Spinal cord (tissue), 10 donors: ENCODE measurements at places on chromosomes 11 and 22. TPM values are rescaled to one million over a fixed set of nuclear protein-coding genes. Genes with fewer than 3 reads are reported as not detected.

DNA sequence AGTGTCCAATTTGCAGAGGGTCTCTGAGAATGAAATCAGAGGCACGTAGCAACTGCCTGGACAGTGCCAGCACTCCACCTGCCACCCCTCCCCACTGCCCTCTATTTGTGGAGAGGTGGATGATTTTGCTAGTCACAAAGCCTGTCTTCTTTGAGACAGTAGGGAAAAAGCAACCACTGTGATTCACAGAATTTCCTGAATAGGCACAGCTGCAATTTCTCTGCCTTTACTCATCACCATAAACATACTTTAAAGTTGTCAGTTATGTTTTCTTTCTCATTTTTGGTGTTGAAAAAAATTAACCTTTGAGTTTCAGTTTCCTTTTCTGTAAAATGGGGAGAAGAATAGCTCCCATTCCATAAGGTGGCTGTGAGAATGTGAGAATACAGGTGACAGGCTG is 134.3 kb downstream of the TEAD1 start:
- DNase-seq, result no peak

- DNase-seq, result no peak
Measured at GRCh38 chr22:36166518-36167220, 6.1 kb upstream of the APOL3 start.

GRCh38 chr11:48103621-48104567 is 112.7 kb upstream of the OR4B1 start:
- DNase-seq, result no peak

Gene SLC22A12
- not detected for total RNA-seq

Gene NPAS4
- 1.8 TPM for total RNA-seq

DNA sequence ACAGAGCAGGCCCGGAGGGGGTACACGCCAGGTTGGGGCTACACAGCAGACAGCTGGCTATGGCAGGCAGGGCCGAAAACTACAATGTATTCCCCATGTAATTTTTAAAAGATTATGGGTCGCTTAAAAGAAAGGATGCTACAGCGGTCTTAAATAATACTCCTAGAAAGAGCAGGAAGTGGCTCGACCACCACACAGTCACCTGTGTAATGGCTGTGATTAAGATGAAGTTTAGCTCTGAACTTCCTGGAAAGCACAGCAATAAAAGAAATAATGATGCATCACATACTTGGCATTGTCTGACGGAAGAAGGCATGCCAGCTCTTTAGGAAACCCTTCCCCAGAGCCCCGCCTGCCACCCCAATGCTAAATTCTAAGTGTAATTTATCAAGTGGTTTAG is 32.6 kb downstream of the WNT11 start:
- DNase-seq, result no peak

DNA sequence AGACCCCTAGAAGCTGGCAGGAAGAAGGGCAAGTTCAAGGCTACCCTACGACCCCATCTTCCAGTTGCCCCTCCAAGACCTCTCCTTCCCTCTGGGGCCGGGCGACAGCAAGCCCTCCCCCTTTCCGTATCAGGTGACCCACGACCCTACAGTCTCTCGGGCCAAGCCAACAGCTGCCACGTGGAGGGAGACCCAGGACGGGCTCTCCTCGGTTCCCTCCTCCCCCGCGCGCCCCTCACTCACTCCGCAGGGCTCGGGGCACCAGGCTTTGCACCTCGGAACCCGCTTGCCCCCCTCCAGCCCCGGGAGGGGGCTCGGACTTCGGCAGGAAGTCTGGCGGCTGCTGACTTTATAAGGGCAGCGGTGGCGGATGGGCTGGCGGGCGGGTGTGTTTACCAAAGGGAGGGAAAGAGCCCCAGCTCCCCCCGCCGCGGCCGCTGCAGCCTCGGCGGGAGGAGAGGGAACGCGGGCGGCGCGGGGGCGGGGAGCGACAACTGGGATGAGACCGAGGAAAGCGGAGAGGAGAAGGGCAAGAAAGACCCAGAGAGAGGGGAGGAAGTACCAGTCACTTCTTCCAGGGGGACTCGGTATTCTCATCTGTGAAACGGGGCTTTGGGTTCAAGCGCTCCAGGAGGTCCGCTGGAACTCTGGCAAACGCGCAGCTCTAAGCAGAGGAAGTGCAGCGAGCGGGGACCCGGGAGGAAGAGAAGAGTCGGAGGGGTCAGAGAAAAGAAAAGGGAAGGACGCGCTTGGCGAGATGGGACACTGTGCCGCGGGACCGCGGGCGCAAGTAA is 767 bp downstream of the SLC43A1 start:
- no peak for DNase-seq

DNA sequence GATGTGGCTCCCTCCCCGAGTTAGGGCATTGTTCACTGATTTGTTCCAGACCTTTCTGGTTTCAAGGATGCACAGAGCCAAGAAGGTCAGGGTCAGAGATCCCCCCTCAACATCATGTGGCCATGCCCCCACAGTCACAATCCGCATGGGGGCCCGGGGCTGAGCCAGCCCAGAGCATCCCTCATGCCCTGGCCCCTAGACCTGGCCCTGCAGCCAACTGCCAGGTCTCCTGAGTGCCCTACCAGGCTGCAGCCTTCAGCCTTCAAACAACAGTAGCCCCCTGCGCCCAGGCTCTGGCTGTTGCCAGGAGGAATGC is 142.4 kb downstream of the CRYBB2 start:
- DNase-seq, result no peak

Gene GGT1
- 4.4 TPM for total RNA-seq

DNA sequence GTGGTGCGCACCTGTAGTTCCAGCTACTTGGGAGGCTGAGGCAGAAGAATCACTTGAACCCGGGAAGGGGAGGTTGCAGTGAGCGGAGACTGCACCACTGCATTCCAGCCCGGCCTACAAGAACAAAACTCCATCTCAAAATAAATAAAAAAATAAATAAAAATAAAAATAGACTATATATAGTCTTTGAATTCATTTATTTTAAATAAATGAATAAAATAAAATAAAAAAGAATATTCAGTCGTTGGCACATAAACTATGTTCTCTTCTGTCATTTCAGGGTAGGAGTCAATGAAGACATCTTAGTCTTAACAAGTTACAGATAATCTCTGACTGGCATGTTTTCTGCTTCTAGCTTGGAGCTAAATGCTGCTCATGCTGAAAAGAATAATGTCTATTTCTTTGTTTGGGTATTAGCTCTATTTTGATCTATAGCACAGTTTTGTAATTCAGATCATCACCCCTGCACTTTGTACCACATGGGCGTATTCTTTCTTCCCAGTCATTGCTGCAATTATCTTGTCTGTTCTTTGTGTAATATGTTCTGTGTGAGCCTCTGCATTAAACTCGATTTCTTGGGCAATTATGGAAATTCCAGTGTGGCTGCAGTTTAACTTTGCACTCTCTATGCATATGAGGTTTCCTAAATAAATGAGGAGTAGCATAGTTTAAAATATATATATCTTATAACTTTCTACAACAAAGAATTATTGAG is 1.4 kb upstream of the MS4A14 start:
- peak; percentile 25 for DNase-seq

Gene SAA1
- total RNA-seq, result not detected

GRCh38 chr11:130159657-130160497 is at the start of gene ST14:
TSS of gene ST14 (plus strand) at chr11:130159782. CDS start at chr11:130159980, 198 bp downstream.
- no peak for DNase-seq

Gene POTEH
- not detected for total RNA-seq

DNA sequence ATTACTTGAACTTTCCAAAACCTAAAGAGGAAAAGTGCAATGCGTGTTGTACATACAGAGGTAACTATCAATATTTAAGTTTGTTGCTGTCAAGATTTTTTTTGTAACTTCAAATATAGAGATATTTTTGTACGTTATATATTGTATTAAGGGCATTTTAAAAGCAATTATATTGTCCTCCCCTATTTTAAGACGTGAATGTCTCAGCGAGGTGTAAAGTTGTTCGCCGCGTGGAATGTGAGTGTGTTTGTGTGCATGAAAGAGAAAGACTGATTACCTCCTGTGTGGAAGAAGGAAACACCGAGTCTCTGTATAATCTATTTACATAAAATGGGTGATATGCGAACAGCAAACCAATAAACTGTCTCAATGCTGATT is 2.1 kb downstream of the ADM start:
- DNase-seq, result no peak

Gene TNNT3
- 4.0 TPM for total RNA-seq

GRCh38 chr11:127218275-127218608 is 217.7 kb upstream of the KIRREL3 start:
- no peak for DNase-seq

Gene CPT1B
- total RNA-seq, result 8.2 TPM

DNA sequence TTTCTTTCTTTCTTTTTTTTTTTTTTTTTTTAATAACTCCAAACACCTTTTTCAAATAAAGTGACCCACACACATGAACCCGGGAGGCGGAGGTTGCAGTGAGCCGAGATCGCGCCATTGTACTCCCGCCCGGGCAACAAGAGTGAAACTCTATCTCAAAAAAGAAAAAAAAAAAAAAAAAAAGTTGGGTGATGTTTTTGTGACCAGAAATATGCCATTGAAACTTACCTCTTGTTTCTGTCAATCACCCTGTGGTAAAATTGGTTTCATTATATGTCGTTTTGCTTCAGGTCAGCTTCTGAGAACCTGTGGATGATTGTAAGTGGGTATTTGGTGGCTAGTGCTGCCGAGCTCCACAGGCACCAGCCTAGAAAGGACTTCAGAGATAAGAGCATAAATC is 238.8 kb downstream of the TBC1D22A start:
- no peak for DNase-seq

DNA sequence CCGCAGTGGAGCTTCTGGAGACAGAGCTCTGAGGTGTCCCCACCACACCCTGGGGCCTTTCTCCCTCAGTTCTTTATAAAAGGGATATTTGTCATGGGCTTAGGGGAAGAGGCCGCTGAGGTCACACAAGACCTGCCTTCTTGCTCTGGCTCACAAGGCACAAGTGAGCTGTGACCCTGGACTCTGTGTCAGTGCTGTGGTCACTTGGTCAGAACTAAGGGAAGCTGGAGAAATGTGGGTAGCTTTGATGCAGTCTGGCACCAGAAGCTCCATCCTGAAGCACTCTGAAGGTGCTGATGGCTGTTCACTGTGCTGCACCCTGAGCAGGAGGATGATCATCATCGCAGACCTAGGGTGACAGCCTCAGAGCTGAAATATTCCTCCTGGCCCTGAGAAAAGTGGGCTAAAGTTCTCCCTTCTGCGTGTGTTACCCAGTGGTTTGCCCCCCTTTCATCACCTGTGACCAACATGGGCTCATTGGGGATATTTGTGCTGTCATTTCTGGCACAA is 28.1 kb upstream of the VPREB1 start:
- no peak for DNase-seq

Gene MUC2
- total RNA-seq, result not detected

DNA sequence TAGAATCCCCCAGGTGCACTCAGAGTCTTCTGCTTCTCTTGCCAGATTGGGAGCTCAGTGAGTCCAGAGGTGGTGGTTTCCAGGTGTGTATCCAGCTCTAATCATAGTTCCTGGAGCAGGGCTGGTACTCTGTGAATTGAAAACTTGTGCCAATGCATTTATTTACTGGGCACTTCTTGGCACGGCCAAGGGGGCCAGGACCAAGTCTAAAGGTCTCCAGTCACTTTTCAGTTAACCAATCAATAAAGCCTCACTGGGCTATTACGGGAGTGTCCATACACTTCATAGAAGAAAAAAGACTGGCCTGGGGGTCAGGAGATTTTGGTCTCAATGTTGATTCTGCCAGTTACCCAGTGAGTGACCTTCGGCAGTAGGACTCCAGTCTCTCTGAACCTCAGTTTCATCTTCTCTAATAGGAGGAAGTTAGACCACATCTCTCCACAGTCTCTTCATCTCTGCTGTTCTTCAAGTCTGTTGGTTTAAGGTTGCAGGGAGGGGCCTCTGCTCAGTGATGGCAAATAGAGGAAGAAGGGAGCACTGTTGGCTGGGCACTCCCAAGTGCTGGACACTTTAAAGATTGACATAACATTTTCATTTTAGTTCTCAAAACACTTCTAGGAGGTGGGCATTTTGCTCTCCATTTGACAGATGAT is 188.5 kb upstream of the E2F8 start:
- no peak for DNase-seq

DNA sequence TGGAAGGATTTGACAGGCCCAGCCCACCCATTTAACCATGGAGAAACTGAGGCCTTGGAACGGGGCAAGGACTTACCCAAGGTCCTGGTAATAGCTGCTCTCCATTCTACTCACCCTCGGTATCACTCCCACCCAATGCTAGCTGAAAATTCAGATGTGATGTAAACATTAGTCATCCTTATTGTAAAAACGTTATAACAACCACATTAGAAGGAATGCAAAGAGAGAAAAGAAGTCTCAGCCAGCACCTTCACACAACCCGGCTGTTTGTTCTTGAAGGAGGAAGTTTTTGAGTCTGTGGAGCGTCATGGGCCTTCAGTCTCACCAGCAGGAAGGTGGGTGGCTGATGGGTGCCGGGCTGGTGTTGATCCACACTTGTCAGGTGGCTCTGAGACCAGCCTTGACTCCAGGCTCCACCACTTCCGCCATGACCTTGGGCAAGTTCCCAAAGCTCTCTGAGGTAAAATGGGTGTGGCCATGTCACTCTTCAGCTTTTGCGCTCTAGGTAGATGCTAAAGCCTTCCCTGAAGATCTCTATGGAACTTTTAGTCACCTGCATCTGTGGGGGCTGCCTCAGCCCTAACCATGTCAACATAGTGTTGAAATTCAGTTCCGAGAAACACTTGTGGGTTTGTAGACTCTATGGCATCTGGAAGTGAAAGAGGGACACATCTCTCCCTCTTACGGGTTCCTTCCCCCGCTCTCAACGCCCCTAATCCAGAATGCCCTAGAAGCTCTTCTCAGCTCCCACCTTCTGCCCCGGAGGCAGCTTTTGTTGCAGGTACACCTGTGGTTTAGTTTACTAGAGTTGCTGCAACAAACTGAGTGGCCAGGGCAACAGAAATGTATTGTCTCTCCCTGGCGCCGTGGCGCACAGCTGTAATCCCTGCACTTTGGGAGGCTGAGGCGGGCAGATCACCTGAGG is 14.8 kb downstream of the CD6 start:
- no peak for DNase-seq

Gene DBX1
- not detected for total RNA-seq

Gene PRG2
- 2.4 TPM for total RNA-seq

- no peak for DNase-seq
Measured at GRCh38 chr11:59610289-59610688, 5.3 kb downstream of the OSBP start.

DNA sequence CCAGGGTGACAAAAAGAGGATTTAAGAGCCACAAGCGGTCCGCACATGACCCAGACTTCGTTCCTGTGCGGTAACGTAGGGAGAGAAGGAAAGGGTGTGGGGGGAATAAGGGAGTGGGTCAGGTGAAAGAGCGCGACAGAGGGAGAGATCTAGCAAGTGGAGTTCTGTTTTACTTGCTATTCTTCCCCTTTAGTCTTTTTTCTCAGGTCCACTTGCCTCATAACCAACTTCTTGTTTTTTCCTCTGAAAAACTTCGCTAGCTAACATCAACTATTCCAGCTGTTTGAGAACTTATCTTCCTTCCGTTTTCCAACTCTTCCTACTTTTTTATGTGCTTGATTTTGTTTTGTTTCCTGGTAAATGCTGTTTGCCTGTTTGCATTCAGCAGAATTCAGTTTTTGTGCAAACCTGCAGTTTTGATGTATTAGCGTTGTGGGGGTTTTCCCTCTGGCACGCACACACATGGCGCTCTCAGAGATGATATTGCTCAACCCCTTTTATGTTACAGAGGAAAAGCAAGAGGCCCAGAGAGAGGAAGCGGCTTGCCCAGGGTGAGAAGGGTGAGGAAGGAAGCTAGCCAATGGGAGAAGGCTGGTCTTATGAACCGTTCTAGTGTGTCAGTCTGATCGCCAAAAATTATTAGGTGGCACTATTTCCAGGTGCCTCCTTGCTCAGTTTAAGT is 592 bp upstream of the CTSC start:
- DNase-seq, result peak; percentile 22
